ENCODE measurements at places on chromosomes 12 and 14. TPM values are rescaled to one million over a fixed set of nuclear protein-coding genes. Genes with fewer than 3 reads are reported as not detected.

GRCh38 chr14:20855652-20856291, 35.4 kb upstream of the RNASE3 start:
- peak; percentile 53 for DNase-seq

DNA sequence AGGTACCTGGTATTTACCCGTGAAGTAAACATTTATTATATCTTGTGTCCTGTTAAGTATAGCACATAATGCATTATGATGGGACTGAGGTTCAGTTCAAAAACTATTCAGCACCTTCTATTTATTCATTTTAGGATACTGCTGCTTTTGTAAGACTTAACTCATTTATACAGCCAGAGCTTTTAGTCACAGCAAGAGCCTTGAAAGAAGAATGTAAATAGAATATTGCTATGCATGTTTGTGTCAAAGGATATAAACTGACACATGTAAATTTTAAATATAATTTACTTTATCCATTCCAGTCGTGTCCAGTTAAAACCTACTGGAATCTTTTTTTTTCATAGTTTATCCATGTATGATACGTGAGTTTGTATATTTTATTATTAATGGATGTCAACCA, 168.8 kb downstream of the FUT8 start:
- DNase-seq, result peak; percentile 11

DNA sequence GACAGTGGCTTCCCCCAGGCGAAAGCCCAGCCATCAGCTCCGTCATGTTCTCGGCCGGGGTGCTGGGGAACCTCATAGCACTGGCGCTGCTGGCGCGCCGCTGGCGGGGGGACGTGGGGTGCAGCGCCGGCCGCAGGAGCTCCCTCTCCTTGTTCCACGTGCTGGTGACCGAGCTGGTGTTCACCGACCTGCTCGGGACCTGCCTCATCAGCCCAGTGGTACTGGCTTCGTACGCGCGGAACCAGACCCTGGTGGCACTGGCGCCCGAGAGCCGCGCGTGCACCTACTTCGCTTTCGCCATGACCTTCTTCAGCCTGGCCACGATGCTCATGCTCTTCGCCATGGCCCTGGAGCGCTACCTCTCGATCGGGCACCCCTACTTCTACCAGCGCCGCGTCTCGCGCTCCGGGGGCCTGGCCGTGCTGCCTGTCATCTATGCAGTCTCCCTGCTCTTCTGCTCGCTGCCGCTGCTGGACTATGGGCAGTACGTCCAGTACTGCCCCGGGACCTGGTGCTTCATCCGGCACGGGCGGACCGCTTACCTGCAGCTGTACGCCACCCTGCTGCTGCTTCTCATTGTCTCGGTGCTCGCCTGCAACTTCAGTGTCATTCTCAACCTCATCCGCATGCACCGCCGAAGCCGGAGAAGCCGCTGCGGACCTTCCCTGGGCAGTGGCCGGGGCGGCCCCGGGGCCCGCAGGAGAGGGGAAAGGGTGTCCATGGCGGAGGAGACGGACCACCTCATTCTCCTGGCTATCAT, 663 bp downstream of the PTGER2 start:
- no peak for DNase-seq

Gene KRT7
- total RNA-seq, result 36.7 TPM

GRCh38 chr14:105142651-105143450, 25.7 kb downstream of the JAG2 start:
- DNase-seq, result no peak

GRCh38 chr12:57234571-57235016, 5.1 kb downstream of the SHMT2 start:
- DNase-seq, result no peak

- peak; percentile 100 for DNase-seq
Measured at GRCh38 chr12:89352492-89353187, at the start of gene DUSP6. Gene DUSP6 (minus strand): TSS chr12:89352501. CDS start chr12:89352039, 462 bp downstream.
